ENCODE measurements at places on chromosomes 5 and 9.

GRCh38 chr5:28710360-28710759 lies 1672.0 kb upstream of the CDH9 start:
- peak; percentile 2 for DNase-seq

- no peak for DNase-seq
Observed at GRCh38 chr9:8904771-8905515, 1105.4 kb upstream of the DMAC1 start.

DNA sequence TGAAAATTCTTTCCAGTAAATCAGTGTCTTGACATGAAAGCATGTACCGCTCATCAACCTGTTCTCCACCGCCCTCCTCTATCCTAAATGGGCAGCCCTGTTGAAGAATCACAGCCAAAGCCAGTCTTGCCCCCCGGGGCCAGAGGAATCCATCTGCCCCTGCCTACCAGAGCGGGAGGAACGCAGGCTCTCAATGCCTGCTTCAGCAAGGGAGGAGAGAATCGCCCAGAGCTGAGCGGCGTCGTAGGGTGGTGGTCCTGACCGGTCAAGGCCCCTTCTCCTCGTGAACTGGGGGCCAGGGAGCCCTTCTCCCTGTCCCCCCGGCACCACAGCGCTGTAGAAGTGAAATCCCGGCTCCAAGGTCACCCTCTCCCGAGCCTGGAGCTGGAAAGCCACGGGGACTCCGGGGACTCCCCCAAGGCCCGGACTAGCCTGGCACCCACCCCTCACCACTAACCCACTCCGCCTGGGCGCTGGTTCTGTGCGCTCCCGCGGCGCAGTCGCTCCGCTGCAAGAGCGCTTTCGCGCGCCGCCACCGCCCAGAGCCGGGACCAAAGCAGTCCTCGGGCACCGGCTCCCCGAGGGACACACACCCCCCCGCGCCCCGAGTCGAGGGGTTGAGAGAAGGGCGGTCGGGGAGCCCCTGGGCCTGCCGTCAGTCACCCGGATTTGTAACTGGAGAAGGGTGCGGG lies 718 bp upstream of the TMEM215 start:
- no peak for DNase-seq

DNA sequence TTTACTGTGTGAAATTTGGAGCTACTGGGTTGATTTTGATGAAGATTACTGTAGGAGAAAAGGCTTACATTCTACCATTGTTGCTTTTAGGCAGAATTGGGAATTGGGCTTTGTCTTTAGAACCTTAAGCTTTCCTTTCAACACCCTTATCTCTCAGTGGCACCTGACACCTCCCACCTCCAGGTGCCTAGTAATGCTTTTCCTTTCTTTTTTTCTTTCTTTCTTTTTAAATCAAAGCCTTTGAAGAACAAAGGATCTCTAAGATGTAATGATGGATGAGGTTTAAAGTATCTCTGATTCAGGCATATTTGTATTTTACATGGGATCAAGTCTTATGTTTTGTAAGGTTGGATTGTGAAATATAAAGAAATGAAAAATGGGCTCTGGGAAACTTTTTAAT lies 2.9 kb upstream of the ADGRV1 start:
- DNase-seq = no peak

- no peak for DNase-seq
Observed at GRCh38 chr9:90024409-90024808, 419.6 kb downstream of the GADD45G start.

DNA sequence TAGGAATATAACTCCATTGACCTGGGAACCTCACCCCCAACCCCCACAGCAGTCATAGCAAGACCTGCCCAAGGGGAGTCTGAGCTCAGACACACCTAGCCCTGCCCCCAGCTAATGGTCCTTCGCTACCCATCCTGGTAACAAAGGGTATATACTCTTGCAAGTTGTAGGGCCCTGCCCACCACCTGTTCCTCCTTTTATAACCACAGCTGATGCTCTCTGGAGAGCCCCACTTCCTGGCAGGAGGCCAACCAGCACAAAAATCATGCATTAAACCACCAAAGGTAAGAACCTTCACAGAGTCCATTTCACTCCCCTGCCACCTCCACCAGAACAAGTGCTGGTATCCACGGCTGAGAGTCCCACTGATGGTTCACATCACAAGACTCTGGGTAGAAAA lies 1195.3 kb upstream of the SEMA6A start:
- DNase-seq = peak; percentile 15

DNA sequence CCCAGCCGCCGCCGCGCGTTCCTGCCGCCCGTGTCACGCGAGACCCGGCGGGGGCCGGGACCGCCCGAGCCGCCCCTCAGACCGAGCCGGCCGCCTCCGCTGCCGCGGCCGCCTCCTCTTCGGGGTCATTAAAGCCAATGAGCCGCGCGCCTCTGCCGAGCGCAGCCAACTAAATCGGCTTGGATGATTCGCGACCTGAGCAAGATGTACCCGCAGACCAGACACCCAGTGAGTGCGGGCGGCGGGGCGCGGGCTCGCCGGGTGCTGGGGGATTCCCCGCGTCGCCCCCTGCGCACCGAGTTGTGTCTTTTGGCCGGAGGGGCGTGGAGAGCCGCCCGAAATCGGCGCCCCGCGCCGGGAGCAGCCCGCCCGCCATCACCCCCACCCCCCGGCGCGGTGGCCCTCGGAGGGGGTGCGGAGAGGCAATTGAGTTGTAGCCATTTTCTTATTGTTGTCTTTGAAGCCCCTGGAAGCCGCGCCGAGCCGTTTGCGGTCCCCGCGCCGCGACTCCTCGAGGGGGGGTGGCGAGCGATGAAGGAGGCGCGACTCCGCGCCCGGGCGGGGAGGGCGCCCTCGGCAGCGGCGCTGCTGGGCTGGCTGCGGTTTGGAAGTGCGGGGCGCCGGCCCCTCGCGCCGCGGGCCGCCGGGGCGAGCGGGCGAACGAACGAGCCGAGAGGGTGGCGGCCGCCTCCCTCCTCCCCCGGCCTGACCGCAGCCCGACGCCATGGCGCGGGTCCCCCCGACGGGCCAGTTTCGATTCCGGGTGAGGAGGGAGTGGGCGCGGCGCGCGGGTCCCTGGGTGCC lies 1.0 kb downstream of the TLE4 start:
- DNase-seq = peak; percentile 38

- DNase-seq = no peak
Observed at GRCh38 chr5:37902323-37902722, 62.5 kb upstream of the GDNF start.

DNA sequence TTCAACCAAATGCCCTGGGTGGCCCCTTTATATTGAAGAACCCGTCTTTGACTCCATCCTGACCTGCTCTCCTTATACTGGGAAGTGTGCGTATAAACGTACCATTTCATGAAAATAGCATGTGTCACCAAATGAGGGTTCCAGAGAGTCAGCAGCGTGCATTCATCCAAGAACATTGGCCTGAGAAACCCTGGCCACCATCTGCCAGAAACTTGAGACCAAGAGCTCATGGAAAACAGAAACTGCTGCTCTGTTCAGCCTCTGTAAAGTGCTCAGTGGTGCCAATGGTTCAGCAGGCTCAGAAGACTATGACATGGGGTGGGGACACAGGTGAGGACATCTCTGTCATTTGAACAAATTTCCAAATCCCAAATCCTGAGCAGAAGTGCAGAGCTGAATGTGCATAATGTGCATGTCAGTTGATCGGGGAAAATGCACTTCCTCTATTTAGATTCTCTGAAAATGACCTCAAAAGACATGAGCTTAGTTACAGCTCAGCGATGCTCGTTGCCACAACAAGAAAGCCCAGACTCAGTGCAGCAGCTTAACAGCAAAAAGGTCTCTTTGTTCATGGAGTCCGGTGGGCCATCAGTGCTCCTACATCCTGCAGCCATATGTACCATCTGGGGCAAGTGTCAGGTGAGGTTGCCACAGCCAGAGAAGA lies 176.1 kb downstream of the ATPSCKMT start:
- no peak for DNase-seq

DNA sequence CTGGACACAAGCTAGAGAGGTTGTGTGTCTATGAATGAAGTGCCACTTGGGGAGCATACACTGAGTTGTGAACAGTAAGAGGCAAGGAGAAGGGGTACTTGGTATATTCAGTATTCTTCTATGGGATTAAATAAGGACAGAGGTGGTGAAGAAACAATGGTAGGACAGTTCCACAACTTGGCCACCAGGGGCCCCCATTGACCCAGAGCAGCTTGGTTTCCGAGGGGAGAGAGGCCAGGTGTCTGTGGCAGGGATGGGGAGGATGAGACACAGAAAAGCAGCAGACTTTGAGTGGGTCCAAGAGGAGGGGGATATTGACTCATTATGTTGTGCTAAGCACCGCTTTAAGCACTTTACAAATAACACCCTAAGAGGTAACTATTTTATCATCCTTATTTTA lies 220.6 kb downstream of the MELK start:
- DNase-seq = no peak

DNA sequence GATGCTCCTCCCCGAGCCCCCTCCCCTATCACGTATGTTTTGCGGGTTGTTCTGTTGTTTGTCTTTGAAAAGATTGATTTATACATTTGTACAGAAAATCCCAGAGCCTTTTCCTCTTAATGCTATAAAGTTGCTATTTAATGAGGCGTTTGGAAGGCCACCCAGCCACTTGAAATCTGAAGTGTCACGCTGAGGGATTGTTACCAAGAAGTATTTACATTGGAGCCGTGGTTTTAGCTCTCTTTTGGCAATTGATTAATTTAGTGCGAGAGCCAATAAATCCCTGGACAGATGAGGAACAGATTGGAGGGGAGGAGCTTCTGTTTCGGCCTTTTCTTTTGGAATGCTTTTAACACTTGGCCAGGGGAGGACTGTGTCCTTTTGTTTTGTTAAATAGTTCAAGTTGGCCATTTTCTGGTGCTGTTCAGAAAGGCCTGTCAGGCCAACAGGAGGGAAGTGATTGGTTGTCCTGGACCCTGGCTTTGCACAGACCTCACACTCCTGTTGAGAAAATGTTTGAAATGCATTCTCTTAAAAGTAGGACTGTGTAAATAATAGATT lies 250.2 kb downstream of the PDZD2 start:
- DNase-seq = no peak

- no peak for DNase-seq
Observed at GRCh38 chr9:4276856-4277255, 23.0 kb downstream of the GLIS3 start.

GRCh38 chr9:69223605-69224004 lies 49.5 kb downstream of the TJP2 start:
- DNase-seq = no peak

DNA sequence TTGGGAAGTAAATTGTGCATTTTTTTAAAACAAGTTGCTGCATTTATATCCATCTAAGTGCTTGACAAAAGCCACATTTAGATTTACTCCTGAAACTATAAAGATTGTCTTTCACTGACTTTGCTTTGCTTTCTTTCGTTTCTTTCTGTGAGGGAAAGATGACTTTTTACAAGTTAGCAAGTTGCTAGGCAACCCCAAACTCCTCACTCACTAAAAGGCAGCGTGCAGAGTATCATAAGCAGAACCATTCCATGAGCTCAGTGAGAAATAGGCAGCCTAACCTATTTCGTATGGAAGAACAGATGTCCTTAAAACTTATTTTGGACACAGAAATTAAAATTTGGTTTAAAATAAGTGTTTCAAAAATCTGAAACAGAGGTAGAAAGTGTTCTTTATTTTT lies 29.0 kb downstream of the KLF9 start:
- no peak for DNase-seq

Data from NCI-H2171 (cell line).